ENCODE measurements at places on chromosomes 2 and 18.

DNA sequence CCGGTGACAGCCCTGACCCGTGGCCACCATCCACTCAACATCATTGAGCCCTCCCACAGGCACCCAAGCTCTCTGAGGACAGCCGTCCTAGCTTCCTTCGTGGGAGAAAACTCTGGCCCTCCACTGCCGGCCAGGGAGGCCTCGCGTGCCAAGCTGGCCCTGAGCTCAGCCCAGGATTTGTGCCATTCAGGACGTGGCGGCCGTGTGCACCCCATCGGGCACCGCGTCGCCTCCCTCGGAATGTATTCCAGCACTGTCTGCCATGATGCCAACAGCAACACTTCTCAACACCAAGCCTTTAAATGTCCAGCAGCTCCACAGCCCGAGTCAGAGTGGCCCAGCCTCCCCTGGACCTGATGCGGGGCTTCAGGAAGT, 35.7 kb downstream of the ZNF516 start:
- DNase-seq = no peak

DNA sequence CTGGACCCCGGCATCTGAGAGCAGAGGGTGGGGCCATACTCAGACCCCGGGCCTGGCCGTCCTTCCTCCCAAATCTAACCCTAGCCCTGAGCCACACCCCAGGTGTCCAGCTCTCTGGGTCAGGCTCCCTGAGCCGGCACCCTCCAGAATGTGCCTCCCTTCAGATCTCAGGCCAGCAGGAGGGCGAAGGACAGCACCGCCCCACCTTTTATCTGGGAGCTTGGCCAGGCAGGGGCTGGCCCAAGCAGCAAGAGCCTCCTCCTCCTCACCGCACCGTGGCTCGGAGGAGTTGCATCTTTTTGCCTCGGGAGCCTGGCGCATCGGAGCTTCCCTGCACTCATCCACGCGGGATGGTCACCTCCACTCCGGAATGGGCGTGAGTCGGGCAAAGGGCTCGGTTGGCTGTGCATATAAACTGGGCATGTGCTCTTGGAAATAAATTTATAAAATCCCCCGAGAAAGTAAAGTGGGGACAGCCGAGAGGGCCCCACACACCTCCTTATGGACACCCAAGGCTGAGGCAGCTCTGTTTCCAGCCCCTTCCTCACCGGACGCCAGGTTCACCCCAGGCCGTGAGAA, 69.1 kb upstream of the CTDP1 start:
- no peak for DNase-seq

GRCh38 chr2:236938126-236938525, 147.6 kb upstream of the COPS8 start:
- DNase-seq = no peak

DNA sequence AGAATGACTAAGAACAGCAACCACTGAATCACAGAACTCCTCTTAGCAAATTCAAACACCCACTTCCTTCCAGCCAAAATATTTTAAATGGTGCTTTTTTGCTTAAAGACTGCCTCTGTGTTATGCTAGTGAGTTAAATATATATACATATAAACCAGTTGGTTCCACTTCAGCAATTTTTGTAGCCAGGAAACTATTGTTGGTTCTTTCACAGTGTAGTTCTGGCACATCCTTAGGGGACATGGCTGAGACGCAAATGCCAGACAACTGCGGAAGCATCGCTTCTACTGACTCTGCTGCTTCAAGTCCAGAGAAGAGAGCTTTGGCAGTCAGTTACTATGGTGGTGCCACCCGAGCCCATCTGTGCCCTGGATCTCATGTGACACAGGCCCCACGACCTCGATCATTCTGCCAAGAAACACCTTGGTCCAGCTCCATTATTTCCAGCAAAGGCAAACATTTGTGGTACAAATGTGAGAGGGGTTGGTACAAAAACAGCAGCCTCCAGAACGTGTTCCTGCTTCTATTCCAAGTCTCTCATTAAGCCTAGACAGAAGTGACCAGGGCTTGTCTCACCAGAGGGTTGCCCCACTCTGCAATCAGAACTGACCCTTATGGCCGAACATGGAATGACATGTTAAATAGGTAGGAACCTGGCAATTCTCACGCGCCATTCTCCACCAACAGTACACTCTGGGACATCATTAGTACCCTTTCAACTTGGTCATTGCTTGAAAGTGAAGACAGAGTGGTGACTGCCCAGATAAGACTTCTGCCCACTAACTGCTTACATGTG, 117.8 kb upstream of the NRP2 start:
- DNase-seq = no peak

DNA sequence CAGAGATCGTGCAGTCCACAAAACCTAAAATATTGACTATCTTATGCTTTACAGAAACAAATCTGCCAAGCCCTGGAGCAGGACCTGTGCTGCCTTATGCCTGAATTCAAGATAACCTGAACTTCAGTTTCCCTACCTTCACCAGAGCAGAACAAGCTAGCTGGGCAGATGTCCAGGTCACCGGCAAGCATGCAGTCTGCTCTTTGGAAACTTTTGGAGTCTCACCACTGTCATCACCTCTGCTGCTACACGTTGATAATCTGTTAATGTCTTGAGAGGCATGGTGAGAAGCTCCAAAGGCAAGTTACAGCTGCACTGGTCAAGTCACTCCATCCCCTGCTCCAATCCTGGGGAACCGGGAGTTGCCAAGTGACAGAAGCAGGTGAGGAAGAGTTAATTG, 354.2 kb downstream of the RBM43 start:
- no peak for DNase-seq

GRCh38 chr2:149741646-149742045, 154.1 kb upstream of the MMADHC start:
- DNase-seq = no peak

DNA sequence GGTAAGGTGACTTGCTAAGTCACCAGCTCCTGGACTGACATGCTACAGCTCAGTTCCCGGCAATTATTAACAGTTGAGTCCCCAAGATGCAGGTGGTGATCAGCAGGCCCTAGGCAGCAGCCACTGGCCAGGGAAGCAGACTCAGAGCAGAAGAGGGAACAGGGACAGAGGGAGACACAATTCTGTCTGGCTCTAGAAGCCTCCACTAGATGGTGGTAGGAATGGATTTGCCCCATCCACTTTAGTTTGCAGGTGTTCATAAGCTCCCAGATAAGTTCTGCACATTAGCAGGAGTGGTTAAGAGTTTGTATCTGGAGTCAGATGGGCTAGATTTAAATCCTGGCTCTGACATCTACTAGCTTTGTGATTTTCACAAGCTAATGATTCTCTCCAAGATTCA, 25.5 kb upstream of the SLC1A4 start:
- DNase-seq = no peak

- DNase-seq = no peak
Observed at GRCh38 chr2:85231952-85232351, 95.8 kb downstream of the TGOLN2 start.

Measured in activated CD4-positive, alpha-beta T cell treated with anti-CD3 and anti-CD28 coated beads, Interleukin-2, amount 50 U/mL, for 24 hours (primary cell).